Stimulated activated CD8-positive, alpha-beta memory T cell treated with anti-CD3 and anti-CD28 coated beads, Interleukin-7, amount 100 ng/mL, for 48 hours (primary cell): ENCODE measurements at places on chromosomes 7 and 10.

GRCh38 chr7:1887251-1887650 is 217.2 kb downstream of the ELFN1 start:
- DNase-seq = no peak

DNA sequence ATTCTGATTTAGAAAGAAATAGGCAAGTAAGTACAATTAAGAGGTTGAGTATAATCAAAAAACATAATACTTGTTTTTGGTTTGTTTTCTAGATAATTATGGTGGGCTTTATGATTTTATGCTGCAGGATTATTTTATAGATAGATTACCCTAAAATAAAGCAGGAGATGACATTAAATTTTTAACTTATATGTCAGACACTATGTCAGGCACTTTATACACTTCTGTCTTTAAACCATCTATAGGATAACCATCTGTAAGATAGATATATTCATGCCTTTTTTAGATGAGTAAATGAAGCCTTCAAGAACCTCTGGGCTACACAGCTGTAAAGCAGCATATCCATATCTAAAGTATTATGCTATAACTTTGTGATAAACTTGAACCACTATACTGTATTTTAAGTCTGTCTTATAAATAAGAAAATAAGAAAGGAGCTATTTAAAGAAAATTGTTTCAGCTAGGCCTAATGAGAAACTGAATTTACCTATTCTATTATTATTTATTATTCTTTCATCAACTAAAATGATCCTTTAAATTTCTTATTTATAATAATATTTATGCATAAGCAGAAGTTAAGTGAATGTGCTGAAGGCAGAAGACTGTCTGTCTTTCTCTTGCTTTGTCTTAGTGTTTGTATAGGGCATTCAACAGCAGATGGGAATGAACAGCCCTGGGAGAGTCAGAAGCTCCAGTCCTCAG is 94.0 kb downstream of the CPED1 start:
- DNase-seq = no peak

DNA sequence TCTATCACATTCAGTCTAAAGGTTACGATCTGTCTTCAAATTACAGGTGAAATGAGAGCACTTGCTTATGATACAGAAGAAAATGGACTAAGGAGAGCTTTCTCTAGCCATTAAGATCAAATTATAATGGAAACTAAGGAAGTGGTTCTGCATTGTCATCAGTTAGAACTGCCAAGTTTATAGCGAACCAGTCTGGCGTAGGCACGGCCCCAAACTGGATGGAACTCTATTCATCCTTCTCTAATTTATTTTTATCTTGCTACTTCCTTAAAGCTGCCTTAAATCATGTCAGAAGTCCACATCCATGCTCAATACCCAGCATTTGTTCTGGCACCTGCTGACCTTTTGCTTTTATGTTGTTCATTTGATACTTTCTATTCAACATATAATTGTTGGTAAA is 63.7 kb upstream of the APBB1IP start:
- no peak for DNase-seq

GRCh38 chr10:59098387-59098786 is 78.1 kb upstream of the PHYHIPL start:
- DNase-seq = no peak

DNA sequence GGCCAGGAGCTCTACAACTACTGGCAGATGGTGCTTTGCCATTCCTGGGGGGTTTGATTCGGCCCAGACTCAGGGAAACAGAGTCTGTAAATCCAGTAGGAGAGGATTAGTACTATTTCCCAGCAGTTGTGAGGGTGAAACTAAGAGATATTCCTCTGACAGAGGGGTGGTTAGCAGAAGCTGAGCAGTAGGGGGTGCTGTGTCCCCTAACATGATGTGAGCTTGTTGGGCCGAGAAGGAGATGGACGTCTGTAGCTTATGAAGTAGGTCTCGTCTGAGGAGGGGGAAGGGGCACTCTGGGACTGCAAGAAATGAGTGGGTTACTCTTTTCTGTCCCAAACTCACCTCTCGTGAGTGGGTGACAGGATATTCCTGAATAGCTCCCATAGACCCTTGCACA is 179.2 kb upstream of the MBL2 start:
- no peak for DNase-seq

GRCh38 chr10:17046989-17047388 is 82.6 kb downstream of the CUBN start:
- DNase-seq = no peak

GRCh38 chr7:115932880-115933279 is 97.7 kb downstream of the TFEC start:
- no peak for DNase-seq

DNA sequence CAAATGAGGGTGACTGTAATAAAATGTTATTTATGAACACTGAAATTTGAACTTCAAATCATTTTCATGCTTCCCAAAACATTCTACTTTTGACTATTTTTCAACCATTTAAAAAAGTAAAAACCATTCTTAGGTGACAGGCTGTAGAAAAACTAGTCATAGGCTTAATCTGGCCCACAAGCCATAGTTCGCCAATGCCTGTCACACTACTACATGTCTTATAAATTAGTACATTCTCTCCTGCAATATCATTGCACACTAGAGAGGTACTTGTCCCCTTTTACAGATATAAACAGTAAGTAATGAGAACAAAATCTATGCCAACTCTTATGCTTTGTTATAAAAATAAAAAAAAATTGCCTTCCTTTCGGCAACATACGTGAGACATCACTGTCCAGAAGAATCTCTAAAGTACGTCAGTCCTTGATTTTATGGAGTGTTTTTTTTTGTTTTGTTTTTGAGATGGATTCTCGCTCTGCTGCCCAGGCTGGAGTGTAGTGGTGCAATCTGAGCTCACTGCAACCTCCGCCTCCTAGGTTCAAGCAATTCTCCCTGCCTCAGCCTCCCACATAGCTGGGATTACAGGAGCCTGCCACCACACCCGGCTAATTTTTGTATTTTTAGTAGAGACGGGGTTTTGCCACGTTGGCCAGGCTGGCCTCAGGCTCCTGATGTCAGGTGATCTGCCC is 23.2 kb downstream of the UPF2 start:
- DNase-seq = no peak
